Left renal pelvis (tissue), 4 donors: ENCODE measurements at places on chromosomes 5 and 9. TPM values are rescaled to one million over a fixed set of nuclear protein-coding genes. Genes with fewer than 3 reads are reported as not detected.

GRCh38 chr9:14627513-14627912 is 65.7 kb downstream of the ZDHHC21 start:
- no peak for DNase-seq

- no peak for DNase-seq
These were observed 396.3 kb downstream of the KDM4C start for GRCh38 chr9:7154003-7154619.

ARRDC1 gene
- 23.7 TPM for polyA plus RNA-seq

PCDHGA12 gene
- polyA plus RNA-seq = 1.9 TPM

GPR151 gene
- not detected for polyA plus RNA-seq

DNA sequence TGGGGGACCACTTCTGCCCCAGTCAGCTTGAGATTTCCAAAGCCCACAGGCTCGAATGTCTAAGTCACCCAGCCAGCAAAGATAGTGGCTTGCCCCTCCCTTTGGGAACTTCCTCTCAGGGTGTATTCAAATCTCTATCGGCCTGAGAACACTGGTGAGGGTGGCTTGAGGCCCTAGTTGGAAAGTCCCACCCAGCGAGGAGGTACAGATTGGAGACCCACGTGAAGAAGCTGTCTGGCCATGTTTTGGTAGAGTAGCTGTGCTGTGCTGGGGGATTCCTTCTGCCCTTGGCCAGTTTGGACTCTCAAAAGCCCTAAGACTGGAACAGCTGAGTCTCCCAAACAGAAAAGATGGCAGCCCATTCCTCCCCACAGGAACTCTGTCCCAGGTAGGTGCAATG is 172.7 kb upstream of the RIOK2 start:
- DNase-seq = no peak

WDR38 gene
- polyA plus RNA-seq = 0.11 TPM

DNA sequence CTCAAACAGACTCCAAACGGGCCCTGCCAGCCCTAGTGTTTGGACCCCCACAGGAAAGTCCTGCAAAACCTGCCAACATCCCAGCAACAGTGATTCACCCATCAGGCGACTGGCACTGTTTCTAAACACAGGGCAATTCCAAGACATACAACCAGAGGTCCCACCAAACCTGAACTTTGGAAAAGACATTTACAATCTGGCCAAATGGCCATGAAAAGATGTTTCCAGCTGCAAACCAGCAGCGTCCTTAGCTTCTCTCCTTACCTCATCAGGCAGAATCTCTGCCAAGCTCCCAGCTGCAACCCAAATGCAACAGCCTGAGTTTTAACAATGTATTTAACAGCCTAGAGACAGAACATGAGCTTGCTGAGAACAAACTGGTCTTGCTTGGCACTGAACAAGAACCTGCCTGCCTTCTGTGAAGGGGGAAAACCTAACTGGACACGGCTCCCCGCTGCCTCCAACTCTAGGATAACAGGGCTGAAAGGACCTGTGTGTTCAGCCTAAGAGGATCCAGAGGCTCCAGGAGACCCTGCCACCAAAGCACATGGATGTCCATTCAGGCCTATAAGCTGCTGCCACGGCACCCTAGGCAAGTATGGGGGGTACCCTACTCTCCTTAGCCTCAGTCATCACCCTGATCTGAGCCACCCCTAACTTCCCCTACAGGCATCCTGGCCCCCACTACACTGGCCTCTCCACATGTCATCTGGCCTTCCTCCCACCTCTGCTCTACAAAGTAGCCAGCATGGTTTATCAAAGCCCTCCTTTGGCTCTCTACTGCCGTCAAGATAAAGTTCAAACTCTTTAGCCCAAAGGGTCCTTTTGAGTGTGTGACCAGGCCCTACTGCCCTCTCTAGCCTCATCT is 5.6 kb downstream of the P4HA2 start:
- no peak for DNase-seq

- no peak for DNase-seq
These were observed 144.9 kb downstream of the CEP120 start for GRCh38 chr5:123278284-123278683.

DNA sequence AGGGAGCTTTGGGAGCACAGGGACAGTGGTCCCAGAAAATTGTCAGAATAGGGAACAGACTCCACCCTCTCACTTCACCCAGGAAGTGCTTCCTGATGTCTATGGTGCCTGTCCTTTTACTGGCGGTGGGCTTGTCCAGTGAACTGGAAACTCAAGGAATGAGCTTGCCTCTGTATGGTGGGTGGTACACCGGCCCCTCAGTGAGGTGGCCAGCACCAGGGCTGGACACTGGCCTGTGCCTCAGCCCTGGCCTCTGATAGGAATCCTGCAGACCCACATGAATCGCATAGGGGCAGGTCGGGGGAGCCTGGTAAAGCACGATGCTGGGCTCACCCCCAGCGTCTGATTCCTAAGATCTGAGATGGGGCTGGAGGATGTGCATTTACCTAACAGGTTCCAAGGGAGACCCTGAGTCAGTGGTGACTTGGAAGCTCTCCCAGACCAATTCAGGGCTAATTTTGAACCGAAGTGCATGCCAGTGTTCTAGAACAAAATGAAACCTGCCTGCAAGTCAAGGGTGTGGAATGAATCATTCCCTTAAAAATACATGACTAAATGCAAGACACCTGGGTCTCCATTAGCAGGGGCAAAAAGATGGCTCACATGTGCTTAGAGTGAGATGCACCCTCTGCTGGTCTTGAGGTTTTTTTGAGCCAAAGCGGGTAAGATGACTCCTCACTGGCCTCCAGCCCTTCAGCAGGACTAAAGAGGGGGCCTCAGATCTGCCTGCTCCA is 178.3 kb downstream of the HSPA4 start:
- no peak for DNase-seq

DNA sequence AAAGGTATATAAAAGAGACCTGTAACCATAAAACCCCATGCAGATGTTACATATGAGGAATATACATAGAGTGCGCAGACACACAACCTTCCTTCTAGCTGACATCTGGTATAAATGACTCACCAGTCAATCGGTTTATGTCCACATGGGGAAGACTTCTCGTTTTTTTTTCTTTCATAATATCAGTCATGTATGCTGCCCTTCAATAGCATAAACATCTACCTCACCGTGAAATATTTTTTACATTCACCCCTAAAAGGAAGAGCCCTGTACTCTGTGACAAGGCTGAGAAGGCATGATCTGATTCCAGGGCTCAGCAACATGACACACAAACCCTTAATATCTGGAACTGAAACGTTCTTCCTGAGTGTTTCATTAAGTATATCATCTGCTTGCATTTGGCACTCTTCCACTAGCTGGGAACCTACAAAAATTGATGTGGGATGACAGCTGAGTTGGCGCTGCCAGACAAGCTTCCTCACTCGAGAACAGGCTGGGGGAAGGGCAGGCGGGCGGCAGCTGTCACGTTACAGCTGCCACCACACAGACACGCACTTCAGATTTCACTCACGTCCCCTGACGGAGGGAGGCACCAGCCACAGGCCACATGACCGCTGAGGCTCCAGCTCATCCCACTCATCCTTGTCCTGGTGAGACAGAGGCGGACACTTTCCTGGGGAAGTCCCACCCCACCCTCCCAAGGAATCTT is 74.2 kb downstream of the SHB start:
- DNase-seq = no peak

GRCh38 chr5:75736273-75736672 is 19.0 kb upstream of the POC5 start:
- DNase-seq = no peak

DNA sequence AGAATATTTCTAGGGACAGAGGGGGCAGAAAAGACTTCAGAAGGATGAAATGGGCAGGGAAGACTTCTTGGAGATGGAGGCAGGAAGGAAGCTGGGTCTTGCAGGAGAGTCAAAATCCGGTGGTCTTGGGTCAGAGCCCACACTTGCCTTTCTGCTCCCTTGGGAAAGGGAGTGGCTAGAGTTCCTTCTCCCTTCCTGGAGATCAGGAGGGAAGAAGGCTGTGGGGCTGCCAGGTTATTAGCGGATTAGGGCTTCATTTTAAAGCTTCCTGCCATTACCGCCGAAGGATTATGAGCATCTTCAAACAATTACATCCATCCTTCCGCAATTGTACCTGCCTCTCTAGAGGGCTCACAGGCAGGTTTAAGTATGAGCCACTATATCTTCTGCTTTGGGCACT is 19.2 kb upstream of the SYNPO start:
- no peak for DNase-seq
